ENCODE measurements at places on chromosomes 7 and 10.

GRCh38 chr10:121375172-121375571, 223.1 kb downstream of the FGFR2 start:
- no peak for DNase-seq

DNA sequence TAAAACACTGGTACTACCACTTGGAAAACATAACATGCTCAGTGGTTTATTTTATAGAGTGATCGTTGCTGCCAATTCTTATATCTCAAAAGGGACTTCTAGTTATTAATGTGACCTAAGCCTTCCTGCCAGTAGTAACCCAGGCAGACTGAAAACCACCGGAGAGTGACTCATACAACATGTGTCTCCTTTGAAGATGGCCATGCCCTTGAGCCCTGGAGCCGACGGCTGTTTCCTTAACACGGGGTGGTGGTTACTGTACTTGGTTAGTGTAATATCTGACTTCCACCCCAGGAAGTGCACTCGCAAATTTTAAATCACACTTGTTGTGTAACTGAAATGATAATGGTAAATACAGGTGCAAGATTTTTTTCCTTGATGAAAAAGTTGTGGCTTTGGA, 30.5 kb downstream of the JAKMIP3 start:
- no peak for DNase-seq

DNA sequence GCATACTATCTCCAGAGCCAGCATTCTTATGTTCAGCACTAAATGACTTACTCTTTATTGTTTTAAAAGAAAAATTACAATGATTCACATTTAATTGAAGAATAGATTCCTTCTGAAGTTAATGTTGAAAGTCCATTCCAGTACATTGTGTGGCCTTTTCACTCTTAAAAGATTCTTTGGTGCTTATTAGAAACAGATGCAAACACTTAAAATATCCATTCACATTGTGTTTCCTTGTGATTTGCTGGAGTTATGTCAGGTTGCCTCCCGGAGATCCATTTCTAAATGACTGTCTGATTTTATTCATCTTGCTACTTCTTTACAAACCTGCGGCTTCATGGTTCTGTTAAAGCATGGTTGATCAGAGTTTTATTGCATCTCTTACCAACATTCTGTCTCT, 152.8 kb downstream of the FOXP2 start:
- DNase-seq: no peak

GRCh38 chr10:51935341-51935740, 235.9 kb upstream of the CSTF2T start:
- DNase-seq: no peak

- DNase-seq: no peak
These were observed 396 bp downstream of the GRM8 start for GRCh38 chr7:127252377-127252713.

GRCh38 chr10:124124769-124125161, 31.4 kb upstream of the CHST15 start:
- no peak for DNase-seq

DNA sequence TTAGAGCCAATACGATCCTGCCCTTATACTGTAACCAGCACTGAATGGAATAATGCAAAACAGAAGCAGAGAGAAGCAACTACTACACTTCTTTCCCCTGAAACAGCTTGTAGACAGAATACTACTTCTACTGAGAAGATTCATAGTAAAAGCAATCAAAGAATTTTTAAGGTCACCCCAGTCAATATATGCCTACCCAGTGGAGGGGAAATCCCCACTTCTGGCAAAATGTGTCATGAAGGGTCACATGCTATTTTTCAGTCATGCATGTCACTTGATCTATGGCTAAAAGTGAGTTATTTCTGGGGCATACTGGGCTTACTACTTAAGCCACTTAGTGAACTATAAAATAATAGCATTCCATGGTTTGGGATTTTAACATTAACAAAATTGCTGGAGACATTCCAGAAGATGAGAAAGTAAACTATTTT, 25.6 kb downstream of the IRF5 start:
- no peak for DNase-seq

DNA sequence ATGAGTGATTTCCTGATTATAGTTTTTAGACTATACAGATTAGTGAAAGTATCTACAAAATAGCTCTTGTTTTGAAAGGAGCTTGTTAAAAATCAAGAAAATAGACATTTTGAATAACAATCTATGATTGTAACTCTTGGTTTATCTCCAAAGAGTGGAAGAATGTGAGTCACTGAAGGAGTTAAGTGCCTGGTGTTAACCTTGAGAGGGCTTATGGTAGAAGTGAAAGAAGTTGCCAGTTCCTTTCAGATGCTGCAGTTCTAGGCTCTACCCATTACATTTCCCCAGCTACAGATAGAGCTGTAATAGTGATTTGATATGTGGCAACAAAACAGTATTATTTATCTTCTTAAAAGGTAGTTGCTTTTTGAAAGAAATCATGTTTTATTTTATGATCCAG, 12.7 kb downstream of the NRBF2 start:
- DNase-seq: no peak

GRCh38 chr7:25379351-25380300, 151.3 kb upstream of the NPVF start:
- no peak for DNase-seq

GRCh38 chr7:25565949-25566348, 337.7 kb upstream of the NPVF start:
- peak; percentile 47 for DNase-seq

DNA sequence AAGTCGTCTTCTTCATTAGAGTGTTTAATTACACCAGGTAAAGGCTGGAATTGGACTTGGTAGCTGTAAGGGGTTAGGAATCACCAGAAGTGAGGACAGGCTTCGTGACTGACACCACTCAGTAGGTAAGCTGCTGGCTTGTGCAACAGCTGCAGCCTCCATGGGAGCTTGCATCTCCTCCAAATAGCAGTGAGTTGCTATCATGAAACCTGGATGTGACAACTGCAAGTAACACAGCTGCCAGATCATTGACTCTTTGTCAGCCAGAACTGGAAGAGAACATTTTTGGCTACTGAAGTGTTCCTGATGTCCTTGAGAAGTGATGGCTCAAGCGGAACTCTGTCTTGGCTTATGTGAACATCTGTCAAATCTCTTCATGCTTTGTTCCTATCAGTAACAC, 64.1 kb upstream of the MSRB2 start:
- DNase-seq: no peak

DNA sequence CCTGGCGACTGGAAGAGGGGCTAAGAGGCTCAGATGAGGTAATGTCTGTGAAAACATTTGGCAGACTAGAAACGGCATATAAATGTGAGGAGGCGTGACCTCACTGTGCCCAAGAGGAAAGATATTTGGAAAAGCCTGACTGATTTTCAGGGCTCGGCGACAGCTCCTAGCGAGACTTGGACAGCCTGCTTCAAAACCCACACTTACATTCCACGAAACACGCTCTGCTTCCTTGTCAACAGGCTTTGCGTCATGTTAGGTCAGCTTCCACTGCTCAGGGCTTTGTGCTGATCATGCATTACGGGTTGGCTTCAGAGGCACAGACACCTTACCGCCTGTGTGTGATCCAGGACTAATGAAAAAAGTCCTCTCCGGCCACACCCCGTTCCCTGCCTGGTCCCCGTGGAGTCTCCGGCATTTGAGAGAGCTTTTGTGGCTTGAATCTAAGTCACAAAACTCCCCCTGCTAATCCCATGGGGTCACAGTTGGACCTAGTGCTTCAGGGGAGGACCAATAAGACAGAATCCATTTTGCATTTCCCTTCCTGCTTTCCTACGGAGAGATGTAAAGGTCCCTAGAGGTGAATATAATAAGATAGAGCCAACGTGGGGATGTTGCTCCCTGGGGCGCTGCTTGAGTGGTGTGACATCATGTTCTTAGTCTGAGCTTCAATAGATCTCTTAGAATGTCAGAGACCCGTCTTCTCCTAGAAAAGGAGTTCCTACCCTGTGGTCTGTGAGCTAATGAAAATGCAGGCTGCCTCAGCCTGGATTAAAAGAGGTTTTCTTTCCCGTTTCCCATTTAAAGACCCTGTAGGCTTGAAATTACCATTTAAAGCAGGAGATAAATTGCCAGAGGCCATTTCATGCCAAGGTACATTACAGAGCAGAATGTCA, 25.5 kb downstream of the FGFBP3 start:
- no peak for DNase-seq

DNA sequence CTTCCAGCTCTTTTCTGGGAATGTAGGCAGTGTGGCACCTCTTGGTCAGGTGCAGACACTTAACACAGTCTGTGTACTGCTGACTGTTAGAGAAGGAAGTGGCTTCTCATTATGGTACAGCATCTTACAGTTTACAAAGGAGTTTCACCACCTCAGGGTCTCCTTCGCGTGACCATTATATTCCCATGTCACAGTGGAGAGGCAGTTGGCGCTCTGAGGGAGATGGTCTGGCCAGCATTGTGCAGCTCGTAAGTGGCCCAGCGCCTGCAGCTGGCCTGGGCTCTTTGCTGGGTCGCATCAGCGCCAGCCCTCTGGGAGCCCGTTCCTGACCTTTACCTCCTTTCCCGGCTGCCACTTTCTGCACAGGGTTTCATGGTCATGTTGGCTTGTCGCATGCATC, 15.4 kb downstream of the TSPAN15 start:
- no peak for DNase-seq

GRCh38 chr10:124340033-124340760, 78.5 kb downstream of the OAT start:
- no peak for DNase-seq

- DNase-seq: no peak
These were observed 365.1 kb downstream of the BBS9 start for GRCh38 chr7:33494474-33494873.

DNA sequence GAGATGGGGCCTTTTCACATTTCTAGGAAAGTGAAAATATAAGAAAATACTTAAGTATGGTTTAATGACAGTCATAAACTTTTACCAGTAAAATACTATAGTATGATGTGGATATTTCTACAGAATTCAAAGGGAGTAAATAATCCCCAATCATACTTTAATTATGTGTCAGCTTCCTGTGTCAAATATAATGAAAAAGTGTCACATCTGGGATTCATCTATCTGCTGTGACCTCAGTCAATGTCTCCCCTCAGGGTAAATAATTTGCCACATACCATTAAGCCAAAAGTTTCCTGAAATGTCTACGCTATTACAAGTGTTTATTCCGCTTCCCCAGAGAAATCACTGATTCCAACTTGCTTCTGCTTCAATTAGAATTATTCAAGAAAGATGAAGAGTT, 110.5 kb downstream of the ITGA8 start:
- DNase-seq: no peak

DNA sequence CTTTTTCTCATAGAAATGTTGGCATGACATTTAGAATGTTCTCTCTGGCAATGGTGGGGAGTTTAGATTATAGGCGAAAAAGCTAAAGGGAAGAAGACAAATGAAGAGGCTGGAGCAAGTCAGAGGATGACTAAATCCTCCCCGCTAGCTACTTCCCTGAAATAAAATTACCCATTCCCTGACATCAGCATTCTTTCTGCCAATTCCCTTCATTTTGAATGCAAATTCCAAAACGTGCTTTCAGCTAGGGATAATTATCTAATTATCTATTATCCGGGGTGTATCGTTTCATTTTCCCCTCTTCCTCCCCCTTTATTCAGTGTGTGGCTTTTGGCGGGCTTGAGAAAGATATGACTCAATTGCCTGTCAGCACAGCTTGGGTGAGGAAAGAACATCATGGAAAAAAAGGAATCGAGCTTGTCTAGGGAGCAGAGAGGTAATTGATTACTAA, 672.3 kb downstream of the TNS3 start:
- DNase-seq: no peak

DNA sequence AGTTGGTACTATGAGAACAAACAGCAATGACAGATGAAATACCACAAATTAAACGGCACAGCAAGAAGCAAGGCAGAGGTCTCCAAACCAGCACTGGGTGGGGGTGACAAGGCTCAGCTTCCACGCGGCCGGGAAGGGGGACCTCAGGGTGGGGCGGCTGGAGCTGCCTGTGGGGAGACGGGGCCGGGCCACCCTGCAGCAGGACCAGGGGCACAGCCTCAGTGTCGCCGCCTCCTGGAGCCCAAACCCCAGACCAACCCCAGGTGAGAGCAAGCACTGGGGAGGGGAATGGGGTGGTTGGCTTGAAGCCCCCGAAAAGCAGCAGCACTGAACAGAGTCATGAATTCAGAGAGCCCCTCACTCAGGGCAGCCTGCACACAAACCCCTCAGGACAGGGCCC, 49.3 kb upstream of the PRKAR1B start:
- DNase-seq: no peak
